Kidney glomerular epithelial cell (primary cell): ENCODE measurements at places on chromosomes 12 and 14.

GRCh38 chr12:31310488-31310887 is 15.5 kb downstream of the SINHCAF start:
- DNase-seq: no peak

DNA sequence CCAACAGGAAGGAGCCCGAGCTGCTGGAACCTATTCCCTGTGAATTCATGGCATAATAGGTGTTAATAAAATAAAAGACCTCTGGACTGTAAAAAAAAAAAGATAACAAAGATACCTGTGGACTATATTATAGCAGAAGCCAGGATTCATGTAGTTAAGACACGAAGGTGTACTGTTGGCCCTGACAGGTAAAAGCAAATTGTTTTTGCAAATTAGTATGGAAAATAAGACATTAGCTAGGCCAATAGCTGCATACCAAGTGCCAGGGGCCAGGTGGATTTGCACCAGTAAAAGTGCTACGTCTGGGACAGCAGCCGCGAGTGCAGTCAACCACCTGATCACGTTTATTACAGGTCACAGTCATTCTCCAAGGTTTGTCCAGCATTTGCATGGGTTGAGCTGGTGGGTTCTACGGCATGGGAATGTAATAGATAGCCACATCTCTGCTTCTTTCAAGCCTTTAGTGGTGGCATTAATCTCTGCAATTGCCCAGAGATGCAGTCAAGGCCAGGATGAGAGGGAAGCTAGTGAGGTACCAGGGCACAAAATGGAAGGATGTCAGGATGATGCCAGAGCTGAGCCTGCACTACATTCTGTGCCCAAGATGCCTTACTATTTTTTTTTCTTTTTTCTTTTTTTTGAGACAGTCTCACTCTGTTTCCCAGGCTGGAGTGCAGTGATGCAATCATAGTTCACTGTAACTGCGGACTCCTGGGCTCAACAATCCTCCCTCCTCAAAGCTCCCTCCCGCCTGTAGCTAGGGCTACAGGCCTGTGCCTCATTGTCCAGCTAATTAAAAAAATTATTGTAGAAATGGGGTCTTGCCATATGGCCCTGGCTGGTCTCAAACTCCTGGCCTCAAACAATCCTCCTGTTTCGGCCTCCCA is 26.3 kb downstream of the TNFAIP2 start:
- DNase-seq: no peak

DNA sequence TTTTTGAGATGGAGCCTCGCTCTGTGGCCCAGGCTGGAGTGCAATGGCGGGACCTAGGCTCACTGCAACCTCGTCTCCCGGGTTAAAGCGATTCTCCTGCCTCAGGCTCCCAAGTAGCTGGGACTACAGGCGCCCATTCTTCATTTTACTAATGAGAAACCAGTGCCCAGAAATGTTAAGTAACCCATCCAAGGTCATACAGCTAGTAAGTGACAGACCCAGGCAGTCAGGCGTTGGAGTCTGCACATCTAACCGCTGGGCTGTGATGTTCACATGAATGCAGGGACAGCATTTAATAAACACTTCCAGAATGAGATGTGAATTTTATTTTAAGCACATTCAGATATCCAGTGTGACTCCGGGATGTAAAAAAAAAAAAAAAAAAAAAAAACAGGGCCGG is 1.3 kb upstream of the TRIP11 start:
- no peak for DNase-seq

GRCh38 chr12:104547235-104547634 is 90.5 kb downstream of the CHST11 start:
- no peak for DNase-seq

DNA sequence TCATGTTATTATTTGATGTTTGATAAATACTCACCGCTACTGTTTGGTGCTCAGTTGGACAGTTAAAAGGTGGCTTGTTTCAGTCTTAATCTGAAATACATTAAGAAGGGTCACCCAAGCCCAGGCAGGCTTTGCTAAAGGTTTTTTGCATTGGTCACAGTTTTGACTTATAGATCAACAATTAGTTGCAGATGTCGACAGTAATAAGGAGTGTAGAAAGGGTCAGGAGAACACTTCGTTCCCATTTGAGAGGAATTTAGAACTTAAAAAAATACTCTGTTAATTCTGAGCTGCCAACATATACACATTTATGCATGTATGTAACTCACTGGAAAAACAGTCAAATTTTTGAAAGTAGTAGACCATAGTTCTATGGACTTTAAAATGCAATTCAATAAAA is 130.3 kb downstream of the TMEM30B start:
- no peak for DNase-seq

DNA sequence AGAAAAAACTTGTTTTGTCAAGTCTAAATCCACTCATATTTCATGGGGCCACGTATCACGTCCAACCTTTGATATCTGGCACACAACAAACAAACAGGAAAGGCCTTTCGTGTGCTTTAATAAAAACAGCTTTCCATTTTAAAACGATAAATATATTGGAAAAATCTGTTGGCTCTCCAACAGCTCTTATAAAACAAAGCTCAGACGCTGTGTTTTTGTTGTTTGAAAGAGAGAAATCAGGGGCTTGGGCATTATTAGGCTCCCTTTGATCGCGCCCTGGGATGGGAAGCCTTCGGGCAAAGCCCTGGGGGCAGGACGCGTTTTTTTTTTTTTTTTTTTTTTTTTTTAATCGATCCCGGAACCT is 429 bp upstream of the PLEKHA5 start:
- peak; percentile 34 for DNase-seq

- no peak for DNase-seq
These were observed 9.6 kb downstream of the GNS start for GRCh38 chr12:64749461-64750200.

DNA sequence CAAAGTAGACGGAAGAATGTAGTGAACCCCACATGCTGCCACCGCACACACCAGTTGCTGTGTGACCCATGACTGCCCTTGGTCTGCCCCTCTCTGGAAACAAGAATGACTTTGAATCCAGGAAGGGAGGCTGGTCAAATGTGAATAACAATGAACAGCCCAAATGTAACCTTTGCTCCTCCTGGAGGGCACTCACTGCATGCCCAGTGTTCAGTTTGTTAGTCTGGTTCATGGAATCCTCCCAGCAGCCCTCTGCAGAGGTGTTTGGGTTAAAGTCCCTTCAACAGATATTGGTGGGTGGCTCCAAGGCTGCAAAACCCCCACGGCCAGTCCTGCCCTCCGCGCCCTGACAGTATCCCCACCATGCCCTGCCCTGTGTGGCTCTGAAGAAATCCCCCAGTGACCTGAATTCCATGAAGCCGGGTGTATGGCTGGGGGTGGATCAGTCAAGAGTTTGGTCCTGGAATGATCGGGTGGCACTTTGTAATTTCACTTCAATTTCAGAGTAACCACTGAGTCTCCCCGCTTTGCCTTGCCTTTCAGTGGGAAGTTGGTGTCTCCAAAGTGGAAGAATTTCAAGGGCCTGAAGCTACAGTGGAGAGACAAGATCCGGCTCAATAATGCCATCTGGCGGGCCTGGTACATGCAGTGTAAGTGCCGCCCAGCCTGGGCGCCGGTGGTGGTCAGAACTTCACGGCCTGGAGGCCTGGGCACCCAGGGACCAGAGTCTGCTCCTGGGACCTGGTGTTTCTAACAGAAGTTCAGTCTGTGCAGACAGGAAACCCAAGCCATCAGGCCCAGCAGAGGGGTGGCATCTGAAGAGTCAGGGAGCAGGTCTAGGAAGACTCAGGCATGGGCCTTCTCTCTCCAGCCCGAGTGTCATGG is 47.1 kb downstream of the IL31 start:
- DNase-seq: no peak

GRCh38 chr14:96673706-96674105 is 123.5 kb upstream of the VRK1 start:
- no peak for DNase-seq
